NCI-H2029 (cell line): ENCODE measurements at places on chromosomes 6 and 20.
A peak's percentile ranks its signal among the peaks of the same experiment; 100 is the strongest.

GRCh38 chr20:60371384-60371783 lies 413.2 kb downstream of the CDH26 start:
- no peak for DNase-seq

GRCh38 chr6:32129297-32130088 lies 595 bp downstream of the FKBPL start:
- peak; percentile 68 for DNase-seq

- no peak for DNase-seq
These were observed 13.8 kb upstream of the SIRT5 start for GRCh38 chr6:13560651-13561044.

- no peak for DNase-seq
These were observed 15.7 kb upstream of the TGM3 start for GRCh38 chr20:2280082-2280481.

GRCh38 chr6:131982740-131983259 lies 31.6 kb upstream of the CCN2 start:
- DNase-seq = no peak

DNA sequence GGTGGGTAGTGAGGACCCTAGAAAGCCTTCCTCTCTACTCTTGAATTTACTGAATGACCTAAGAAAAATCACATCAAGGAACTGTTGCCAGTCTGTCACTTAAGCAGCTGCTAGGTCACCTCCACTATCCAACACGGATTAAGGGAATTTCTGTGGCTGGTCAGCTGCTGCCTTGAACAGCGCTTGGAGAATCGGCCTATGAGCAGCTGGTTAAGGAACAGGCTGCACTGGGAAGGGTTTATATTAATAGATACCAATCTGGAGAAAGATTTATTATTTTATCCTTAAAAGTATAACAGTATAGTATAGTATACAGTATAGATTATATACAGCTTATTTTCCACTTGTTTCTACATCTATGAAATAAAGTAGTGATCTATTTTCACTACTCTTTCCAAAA lies 6.5 kb downstream of the PTPRK start:
- no peak for DNase-seq

GRCh38 chr6:111173946-111174345 lies 86.6 kb downstream of the SLC16A10 start:
- DNase-seq = no peak

DNA sequence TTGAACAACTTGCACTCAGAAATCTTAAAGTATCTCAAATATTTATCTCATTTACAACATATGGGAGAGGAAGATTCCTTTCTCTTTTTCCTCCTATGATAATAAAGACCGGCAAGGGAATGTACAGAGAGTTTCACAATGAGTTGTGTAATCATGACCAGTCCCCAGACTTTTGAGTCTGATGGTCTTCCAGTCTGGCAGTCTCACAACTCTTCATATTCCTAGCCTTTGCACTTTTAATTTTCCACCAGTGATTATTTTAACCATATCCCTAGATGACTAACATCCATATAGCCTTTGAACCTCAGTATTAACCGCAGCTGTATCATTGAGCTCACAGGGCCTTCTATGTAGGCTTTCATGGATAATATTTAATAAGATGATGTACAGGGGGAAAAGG lies 278.5 kb downstream of the KHDC1L start:
- no peak for DNase-seq

- no peak for DNase-seq
These were observed 405.7 kb downstream of the KIF16B start for GRCh38 chr20:16167423-16168130.

DNA sequence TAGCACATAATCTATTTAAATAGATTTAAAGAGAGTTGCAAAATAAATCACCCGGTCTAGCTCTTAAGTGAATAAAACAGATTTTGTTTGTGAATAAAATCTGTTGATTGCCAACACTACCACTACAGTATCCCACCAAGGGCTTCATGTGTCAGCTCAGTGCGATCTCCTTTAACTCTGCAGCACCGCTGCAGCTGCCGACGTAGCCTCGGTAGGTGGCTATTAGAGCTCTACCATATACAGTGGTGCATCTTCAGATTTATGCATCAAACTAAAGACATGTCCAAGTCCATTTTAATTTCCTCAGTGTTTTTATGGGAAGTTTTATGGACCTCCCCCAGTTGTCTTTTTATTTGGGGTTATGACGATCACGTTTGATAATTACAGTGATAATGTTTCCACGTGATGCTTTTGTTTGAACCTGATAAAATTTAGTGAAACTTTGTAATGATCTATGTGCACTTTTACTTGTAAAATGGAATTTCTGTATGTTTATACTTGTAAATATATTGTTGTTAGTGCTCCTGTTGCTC lies 26.7 kb downstream of the ECI2 start:
- no peak for DNase-seq

GRCh38 chr20:10842116-10842515 lies 168.3 kb upstream of the JAG1 start:
- DNase-seq = no peak

- DNase-seq = no peak
These were observed 22.2 kb upstream of the GABRR1 start for GRCh38 chr6:89239338-89239737.
